ENCODE measurements at places on chromosomes 1 and 21.
A peak's percentile ranks its signal among the peaks of the same experiment; 100 is the strongest.

DNA sequence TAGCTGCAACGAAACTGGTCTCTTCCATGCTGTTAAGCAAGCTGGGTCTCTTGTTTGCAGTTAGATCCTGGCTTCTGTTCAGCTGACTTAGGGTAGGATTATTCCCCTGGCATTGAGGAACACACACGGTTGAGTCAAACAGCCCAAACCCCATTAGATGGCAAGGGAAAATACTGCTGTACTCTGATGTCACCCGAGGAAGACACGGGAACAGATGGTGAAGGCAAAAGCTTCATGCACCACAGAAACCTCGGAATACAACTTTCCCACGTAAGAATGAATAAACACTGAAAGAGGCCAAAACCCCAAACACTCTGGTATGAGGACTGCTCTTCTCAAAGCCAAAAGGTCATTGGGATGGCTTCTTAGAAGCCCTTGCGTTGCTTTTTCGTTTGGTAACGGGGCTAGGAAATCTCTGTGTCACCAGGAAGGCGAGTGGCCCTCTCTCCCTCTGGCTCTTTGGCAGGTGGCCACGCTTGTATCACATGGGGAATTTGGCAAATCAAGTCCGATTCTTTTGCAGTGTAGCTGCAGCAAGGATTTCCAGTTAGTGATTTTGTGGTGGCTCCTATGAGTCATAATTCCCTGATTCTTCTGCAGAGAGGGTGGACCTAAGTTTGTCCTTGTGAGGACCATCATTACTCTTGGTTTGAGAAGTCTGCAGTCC, 16.7 kb upstream of the LYST start:
- DNase-seq, result no peak

DNA sequence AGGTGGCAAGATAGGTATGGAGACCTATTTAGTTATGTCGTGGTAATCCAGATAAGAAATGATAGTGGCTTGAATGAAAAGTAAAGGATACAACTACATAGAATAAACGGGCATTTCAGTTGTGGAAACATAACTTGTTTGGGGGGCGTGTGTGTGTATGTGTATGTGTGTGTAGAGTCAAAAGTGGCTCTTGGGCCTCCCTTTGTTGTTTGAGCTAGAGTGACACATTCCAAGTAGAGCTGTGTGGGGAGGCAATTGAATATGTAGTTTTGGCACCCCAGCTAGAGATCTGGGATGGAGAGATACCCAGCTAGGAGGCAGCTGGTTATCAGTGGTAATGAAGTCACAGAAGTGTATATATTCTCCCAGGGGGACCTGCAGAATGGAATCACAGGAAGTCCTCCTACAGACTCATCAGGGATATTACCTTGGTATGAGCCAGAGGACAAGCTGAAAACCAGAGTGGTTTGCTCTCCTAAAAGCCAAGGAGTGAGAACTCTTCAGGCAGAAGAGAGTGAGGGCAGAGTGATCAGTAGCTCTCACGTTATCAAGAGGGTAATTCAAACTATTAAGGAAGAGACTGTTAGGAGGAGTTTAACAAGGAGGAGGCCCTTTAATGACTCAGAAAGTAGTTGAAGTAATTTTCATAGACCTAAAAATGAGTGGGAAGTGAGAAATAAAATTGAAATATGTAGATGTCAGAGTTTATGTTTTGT, 5.1 kb downstream of the CR1L start:
- no peak for DNase-seq

GRCh38 chr1:244092293-244092963, 41.3 kb downstream of the ZBTB18 start:
- no peak for DNase-seq

- no peak for DNase-seq
Measured at GRCh38 chr1:19775317-19775716, 24.4 kb downstream of the TMCO4 start.

DNA sequence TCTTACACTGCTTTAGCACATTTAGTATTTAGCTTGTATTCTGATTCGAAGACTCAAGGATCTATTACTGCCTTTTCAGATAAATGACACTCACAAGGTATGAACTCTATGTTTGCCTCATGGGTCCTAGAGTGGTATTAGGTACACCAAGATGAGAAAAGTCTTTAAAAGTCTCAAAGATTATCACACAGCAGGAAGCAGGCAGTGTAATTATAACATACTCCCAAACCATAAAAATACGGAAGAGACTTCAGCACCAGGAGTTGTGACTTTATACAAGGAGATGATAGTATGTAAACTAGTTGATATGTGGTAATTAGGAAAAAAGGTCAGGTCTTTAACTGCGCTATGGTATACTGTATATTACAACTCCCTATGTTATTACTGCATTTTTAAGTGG, 11.2 kb upstream of the RCSD1 start:
- DNase-seq, result no peak

DNA sequence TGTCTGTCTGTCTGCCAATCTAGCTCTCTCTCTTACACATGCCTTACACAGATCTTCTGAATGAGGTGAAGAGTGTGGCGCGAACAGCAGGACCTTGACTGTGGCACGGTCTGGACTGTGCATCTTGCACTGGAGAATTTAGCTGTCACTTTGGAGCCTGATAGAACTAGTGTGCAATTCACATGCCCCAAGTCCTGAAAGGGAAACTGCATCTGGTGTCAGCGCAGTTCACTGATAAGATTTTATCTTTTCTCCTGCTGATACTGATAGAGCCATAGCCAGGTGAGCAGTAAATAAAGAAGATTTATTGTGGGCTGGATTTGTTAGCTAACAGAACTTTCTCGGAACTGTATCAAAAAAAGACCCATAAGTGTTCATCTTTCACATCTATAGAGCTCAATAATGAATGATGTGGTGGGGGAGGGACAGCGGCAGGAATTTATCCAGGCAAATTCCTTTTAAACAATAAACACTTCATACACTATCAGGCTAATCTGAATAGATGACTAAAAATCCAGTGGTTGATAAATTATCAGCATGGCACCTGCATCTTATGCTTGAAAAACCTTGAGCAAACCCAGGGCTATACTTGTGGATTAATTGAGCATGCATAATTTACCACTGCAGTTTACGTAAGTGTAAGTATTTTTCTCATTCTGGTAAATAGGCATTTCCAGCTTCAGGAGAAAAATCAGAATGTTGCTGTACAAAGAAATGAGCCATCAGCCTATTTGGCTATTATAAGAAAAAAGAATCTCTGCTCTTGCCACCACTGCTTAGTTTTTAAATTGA, 104.1 kb downstream of the NTNG1 start:
- no peak for DNase-seq

DNA sequence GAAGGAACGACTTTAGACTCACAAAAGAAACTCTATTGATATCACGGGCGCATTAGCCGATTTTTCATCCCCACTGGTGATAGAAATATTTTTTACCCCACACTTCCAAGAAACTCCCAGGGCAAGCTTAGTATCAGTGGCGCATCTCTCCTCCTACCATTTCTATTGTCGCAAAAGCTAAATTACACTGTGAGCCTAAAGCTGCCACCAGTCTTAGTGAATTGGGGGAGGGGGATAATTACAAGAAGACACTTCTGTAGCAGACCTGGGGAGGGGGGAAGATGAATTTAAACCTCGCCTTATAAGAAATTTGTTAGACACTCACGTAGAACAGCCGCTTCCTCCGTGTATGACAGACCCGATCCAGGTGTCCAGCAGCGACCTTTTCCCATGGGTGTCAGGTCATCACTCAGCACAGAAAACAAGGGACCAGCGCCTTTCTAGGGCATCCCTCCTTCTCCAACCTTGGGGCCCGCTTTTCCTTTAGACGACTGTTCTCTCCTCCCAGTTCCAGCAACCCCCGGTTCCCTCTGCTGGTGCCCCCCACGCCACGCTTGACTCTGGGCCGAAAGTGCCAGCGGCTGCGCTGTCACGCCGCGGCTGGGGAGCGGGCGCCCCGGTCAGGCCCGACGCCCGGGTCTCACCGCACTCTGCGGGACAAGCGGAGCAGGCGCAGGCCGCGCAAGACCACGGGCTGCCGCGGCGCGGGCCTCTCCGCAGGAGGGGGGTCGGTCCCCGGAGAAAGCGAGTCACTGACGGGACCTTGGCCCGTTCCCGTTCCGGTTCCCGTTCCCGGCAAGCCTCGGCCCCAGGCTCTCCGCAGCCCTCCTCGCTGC, 821 bp downstream of the PHC2 start:
- DNase-seq, result no peak

DNA sequence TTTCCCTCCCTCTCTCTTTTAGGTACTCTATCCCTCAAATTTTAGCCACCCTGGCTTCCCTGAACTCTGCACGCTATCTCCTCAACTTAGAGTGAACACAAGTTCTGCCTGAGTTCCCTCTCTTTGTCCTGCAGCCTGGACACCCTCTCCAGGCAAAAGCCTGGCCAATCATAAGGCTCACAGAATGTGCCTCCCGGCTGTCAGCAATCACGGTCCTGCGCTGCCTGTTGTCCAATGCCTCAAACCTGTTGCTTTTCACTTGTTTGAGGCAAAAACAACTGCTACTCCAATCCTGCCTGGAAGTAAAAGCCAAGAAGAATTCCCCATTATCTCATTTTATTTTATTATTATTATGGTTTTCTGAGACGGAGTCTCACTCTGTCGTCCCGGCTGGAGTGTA, 66.1 kb downstream of the LGR6 start:
- no peak for DNase-seq

DNA sequence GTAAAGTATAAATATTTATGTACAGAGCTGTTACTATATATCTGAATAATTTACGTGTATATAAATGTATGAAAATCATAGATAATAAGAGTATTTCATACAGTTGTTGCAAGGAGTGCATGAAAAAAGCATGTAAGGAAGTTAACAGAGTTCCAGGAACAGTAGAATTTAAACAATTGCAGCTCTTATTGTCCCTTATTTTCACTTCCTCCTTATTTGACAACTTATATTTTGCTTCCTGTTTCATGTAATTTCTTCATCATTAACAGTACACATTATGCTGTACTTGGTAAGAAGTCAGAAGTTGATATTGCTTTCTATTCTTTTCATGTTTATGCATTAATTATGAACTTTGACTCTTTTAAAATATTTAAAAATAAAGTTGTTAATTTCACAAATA, 681.5 kb downstream of the LRRIQ3 start:
- peak; percentile 65 for DNase-seq

- no peak for DNase-seq
Measured at GRCh38 chr1:183161391-183161790, 24.7 kb upstream of the LAMC2 start.

- no peak for DNase-seq
Measured at GRCh38 chr1:25431955-25432719, 1.4 kb downstream of the MACO1 start.

DNA sequence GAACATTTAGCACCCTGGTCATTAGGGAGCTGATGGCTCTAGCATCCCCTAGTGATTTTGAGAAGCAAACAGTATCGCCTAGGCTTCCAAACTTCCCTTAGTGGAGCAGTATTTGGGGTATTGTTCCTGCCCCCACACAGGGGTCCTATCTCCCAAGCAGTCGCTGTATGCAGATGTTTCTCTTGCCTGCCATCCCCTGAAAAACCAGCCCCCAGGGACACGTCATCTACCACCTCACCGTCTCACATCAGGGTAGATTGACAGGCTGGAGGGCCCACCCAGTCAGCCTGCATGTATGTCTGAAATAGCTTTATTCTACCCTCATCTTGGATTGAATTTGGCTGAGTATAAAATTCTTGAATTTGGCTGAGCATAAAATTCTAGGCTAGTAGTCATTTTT, 33.9 kb downstream of the TENT5C start:
- no peak for DNase-seq

- no peak for DNase-seq
Measured at GRCh38 chr1:4513685-4514084, 140.7 kb upstream of the AJAP1 start.

DNA sequence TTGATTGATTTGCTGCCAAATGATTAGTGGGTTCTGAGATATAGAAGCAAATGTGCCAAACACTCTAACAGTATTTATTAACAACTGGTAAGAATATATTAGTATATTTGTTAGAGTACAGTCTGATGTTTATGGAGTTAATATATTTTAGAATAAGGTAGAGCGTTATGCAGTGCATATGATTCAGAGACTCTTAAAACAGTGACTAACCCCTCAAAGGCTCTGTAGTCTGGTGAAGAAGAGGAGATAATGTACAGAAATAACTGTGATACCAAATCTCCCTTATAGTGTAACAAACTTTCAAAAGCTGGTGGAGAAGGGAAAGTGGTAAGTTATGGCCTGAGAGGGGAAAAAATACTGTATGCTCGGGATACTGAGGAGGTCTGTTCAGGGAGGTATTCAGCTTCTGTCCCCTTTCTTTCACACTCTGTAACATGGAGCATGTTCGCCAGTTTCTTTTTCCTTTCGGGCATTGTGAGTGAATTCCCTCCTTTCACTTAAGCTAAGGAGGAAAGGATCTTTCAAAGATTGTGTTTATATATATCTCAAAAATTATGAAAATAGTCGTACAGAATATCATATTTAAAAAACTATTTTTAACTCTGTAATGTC, 121.2 kb downstream of the ADGRL2 start:
- no peak for DNase-seq

GRCh38 chr1:4973341-4973740, 318.9 kb downstream of the AJAP1 start:
- DNase-seq, result no peak

- DNase-seq, result no peak
Measured at GRCh38 chr1:87852410-87853161, 523.9 kb downstream of the LMO4 start.

DNA sequence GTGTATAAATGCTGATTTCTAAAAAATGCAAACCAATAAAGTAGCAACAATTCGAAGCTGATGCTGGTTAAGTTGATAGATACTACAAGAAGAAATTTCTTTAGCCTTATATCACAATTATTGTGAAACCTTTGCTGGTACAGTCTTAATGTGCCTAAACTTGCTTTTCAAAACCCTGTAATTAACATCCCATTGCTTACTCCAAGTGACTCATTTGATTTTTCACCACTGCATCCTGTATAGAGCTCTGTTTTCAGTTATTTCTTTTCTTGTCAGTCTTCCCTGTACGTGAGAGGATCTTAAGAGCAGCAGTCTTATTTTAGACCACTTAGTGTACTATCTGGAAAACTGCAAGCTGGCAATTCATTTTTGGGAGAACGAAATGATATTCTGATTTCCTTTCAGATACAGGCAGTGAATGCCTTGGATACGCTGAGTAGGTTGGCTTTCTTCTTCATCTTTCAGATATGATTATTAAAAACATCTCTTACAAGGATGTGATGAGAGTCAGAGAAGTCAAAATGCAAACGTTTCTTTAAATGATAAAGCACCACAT, 210.3 kb downstream of the KCTD3 start:
- DNase-seq, result no peak
